ENCODE measurements at places on chromosomes 1 and 21. TPM values are rescaled to one million over a fixed set of nuclear protein-coding genes. Genes with fewer than 3 reads are reported as not detected.

GRCh38 chr1:6969762-6970161 is 184.5 kb downstream of the CAMTA1 start:
- DNase-seq: no peak

Gene ATP1A4
- total RNA-seq: not detected

- DNase-seq: no peak
These were observed 22.5 kb upstream of the MORC3 start for GRCh38 chr21:36297406-36297937.

DNA sequence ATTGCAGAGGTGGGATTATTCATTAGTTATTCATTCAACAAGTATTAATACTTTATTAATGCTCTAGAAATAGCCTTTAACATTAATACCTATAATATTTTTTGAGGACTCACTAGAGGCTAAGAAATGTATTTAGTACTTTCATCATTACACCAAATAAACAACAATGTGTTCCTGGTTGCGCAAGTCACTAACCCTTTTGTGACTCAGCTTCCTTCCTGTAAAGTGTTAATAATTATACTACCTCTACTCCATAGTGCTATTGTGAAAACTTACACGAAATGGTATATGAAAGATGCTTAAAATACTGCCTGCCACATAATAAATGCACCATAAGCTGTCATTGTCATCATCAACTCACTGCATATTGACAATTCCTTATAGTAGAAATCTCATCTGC is 431.0 kb downstream of the DPYD start:
- DNase-seq: no peak

Gene PFKL
- 52.5 TPM for total RNA-seq

GRCh38 chr1:42660907-42661500 is 2.8 kb downstream of the PPIH start:
- DNase-seq: no peak

Gene GNG5
- total RNA-seq: 182 TPM

Gene RGS8
- not detected for total RNA-seq

All from Right ventricle myocardium inferior (tissue), 1 donor.